ENCODE measurements at places on chromosomes 2 and 18.

GRCh38 chr2:69770193-69770702 lies 28.3 kb downstream of the ANXA4 start:
- no peak for DNase-seq

DNA sequence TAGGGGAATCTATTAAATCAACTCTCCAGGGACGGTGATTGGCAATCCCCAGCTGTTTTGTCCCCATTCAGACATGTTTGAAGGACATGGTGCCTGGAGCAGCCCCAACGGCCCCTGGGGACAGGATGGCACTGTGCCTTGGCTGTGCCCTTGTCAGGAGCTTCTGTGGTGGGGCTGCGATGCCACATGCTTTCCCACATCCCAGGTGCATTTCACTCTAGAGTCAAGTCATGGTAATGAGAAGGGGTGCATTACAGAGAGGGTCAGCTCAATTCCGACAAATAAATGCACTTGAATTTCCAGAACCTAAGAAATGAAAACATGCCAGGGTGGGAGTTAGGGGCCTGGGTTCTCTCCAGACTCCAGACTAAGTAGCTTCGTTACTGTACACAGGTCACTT lies 289.4 kb upstream of the PXDN start:
- no peak for DNase-seq

DNA sequence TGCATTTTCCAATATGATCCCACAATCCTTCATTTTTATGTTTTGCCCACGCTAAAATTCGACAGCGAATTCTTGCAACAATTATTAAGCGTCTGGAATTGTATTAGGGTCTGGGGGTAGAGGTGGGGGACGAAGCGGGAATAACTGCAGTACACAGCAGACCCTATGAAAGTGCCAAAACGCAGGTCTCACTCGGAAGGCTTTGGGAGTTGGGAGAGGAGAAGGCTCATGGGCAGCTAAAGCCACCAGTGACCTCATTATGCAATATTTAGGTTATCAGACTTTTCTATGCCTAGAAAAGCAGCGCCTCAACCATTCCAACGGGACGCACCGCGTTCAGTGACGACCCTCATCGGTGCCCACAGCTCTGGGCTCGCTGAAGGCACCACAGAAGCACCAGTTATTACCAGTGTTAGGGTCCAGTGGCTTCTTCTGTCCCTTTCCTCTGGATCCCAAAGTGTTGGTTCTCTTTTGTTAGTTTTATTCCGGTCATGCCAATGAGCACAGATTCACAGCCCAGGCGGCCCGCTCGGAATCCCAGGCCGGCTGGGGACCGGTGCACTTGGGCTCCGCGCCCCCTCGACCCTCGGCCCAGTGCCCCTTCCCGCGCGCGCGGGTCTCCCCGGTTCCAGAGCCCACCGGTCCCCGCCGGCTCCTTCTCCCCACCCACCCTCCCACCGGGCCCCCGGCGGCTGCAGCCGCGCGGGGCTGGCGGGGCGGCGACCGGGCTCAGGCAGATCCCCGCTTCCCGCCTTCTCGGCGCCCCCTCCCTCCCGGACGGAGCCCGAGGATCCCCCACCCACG lies 737 bp upstream of the MAPK4 start:
- no peak for DNase-seq

GRCh38 chr2:98188351-98189046 lies 101.5 kb downstream of the VWA3B start:
- no peak for DNase-seq

DNA sequence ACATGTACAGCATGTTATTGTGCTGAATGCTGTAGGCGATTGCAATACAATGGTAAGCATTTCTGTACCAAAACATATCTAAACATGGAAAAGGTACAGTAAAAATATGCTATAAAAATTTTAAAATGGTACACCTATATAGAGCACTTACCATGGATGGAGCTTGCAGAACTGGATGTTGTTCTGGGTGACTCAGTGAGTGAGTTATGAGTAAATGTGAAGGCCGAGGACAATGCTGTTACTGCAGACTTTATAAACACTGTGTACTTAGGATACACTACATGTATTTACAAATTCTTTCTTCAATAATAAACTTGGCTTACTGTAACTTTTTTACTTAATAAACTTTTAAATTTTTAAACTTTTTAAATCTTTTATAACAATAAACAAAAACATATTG lies 473.4 kb upstream of the UBE2E3 start:
- DNase-seq, result no peak
